ENCODE measurements at places on chromosomes 5 and 9.

DNA sequence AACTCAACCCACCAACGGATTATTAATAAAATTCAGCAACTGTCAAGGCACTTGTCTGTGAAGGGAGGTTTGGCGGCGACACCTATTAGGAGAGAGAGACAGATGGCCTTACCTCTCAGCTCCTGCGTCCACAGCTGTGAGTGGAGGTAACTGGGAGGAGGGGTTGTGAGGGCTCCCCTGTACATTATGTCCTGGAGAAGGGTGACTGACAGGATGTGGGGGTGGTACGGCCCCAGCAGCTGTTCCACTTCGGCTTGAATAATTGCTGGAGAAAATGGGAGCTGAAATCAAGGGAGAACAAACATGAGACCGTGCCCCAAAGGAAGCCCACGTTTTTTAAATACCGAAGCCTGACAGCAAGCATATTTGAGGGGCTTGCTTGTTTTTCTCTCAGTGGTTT, 353.5 kb upstream of the RFX3 start:
- no peak for DNase-seq

GRCh38 chr5:6827526-6828219, 114.4 kb downstream of the TENT4A start:
- DNase-seq: no peak

DNA sequence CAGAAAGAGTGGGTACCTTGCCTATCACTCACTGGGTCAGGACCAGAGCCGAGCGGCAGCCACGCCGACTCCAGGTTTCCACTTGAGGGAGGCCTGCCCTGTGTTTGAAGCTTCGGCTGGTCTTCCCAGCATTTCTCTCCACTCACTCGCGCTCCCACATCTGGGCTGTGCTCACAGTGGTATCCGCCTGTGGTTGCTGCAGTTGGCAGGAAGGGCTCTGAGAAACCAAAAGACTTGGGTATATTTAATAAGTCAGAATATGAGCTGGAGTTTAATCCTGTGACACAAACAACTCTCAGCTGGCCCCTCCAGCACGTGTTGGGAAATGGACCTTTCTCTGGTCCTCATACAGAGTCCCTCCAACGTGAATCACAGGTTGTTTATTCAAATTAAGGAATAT, 70.9 kb downstream of the SPRY4 start:
- DNase-seq: no peak

DNA sequence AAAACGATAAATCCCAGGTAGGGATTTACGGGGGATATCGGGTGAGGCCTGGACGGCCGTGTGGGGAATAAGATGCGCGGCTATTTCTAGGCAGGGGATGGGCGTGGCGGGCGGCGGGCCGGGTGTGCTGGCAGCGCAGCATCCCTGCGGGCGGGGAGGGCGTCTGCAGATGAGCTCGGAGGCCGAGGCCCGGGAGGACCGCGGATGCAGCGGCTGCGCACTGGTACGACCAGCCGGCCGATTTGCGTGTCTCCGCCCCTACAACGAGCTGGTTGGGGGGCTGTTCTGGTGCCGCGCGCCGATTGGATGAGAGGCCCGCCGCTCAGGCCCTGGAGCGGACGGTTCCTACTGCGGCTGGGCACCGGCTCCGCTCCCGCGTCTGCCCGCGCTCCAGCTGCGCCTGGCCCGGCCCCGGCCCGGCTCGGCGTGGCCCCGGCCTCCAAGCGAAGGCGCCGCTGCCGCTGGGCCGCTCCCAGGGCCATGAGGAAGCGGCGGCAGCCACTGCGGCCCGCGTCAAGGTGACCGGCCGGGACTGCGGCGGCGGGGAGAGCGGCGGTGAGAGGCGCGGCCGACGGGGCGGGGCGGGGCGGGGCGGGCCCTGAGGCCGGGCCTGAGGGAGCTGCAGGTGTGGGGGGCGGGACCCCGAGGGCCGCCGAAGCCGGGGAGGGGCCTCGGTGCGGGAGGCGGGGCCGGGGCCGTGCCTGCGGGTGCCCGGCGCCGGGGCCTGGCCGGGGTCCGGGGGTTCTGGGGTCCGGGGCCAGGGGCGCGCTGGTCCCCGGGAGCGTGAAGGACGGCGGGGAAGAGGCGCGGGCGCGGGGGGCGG, at the start of gene RALGPS1:
RALGPS1 (plus strand) TSS at position 325 of the 823 bp plus-strand sequence. CDS start 47,508 bp downstream, outside the sequence.
- DNase-seq: peak; percentile 73

GRCh38 chr9:132978112-132978450, 413 bp upstream of the GFI1B start:
- DNase-seq: no peak

DNA sequence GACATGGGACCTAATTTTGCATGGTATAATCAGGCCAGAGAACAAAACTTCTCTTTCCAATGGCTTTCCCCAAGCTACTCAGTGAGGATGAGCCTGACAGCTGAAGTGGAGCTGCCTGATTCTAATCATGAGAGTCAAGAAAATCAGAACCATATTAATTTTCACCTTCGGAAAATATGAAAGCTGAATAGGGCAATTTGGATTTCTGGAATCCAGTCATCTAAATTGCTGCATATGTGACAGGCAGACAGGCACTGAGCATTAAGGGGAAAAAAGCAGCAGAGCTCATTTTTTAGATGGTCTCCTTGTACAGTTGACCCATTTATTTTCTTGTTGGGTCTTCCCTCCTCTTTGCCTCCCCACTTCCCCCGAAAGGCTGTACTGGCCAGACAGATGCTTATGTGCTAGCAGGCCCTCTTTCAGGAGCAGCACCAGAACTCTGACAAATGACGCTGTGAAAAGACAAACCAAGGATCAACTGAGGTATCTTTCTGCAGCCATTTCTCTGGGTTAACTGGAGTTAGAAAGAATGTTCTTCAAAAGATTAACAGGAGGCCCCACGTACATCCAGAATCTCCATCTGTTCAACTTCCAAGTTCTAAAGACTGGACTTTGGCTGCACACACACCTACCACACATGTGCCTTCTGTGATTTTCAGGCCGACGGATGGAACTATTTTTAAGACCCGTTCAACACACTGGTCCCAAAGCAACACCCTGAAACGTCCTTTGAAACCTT, 175.2 kb downstream of the DCP2 start:
- DNase-seq: no peak

DNA sequence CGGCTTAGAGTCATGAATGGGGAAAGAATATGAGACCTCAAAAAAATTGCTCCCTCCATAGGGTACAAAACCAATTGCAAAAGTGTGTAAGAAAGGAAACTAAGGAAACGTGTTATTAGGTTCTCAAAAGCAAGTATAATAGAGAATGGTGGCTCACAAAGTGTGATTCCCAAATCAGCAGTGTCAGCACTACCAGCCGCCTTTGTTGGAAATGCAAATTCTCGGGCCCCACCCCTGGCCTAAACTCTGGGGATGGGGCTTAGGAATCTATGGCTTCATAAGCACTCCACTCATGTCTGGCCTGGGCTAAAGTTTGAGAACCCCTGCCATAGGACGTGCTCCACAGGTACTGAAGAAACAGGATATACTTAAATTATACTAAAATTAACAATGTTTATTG, 1.6 kb upstream of the CCDC69 start:
- no peak for DNase-seq

GRCh38 chr5:54902791-54903473, 82.5 kb downstream of the ESM1 start:
- DNase-seq: no peak

DNA sequence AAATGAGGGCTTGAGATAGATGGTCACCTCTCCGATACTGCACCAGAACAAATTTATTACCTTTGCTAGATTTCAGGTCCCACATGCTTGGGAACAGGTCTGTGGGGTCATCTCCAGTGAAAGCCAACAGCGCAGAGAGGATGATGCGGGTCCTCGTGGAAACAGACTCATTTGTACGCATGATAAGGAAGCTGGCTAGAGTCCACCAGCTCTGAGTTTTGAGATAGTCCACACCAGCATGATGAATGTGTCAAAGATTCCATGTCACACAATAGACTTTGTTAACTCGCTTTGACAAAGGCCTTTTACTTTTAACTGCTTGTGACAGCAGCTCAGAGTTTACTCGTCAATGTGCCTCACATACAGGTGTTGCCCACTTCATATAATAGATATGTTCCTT, 105.4 kb upstream of the TBCA start:
- DNase-seq: no peak

DNA sequence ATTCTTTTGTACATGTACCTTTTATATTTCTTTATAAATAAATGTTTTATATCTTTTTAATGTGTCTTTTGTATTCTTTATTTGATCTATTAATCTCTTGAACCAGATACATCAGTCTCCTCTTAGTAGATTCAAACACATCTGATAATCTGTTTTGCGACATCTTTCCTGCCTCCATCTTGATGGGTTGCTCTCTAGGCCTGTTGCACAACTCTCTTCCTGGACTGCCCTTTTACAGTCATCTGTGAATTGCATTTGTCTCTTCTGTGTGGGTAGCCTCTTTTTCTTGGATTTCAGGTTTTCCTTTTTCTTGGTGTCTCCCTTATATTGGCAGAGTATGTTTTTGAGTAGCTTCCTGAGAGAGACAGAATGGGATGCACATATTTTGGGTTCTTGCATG, 6.2 kb downstream of the ZFYVE16 start:
- DNase-seq: no peak

DNA sequence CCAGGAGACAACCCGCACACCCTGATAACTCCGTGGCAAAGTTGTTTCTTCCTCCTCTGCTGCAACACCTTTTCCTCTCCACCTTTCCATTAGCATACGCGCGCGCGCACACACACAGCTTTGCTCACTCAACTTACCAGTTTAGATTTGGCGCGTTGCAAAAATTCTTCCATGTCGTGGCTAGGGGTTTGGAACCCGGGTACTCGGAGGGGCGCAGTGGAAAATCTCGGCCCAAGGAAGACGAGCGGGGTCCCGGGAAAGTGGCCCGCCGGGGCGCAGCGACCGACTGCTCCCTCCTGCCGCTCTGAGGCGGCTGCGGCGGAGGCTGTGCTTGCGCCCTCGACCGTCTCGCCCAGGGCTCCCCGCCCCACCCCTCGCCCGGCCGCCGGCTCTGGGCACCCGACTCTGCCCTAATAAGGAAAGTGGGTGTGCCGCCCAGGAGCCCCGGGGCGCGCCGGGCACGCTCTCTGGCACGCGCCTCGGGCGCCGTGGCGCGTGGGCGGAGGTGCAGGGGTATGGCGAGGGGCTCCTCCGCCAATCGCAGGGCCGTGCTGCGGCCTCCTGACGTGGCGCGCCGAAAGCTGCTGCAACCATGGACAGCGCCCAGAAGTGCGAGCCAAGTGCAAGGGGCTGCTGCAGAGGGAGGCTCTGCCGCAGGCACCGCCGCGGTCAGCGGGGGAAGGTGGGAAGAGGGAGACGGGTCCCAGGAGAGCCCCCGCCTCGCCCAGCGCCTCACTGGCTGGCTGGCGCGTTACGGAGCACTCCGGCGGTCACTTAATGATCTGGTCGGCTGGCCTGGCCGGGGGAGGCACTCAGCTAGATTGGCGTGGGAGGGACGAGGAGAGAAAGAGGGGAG, at the start of gene PRUNE2:
PRUNE2 (minus strand) TSS at position 324 of the 856 bp plus-strand sequence; CDS start at position 173, 151 bp downstream.
- no peak for DNase-seq

DNA sequence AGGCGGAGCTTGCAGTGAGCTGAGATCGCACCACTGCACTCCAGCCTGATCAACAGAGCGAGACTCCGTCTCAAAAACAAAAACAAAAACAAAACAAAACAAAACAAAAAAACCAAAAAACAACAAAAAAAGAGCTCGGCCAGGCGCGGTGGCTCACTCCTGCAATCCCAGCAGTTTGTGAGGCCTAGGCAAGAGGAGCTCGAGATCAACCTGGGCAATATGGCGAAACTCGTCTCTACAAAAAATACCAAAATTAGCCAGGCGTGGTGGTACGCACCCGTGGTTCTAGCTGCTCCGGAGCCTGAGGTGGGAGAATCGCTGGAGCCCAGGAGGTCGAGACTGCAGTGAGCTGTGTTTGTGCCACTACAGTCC, 20.2 kb downstream of the TRIM7 start:
- no peak for DNase-seq

- no peak for DNase-seq
Observed at GRCh38 chr5:93348231-93348630, 232.8 kb downstream of the NR2F1-AS1 start.

GRCh38 chr5:15682566-15682965, 182.6 kb downstream of the FBXL7 start:
- DNase-seq: no peak

DNA sequence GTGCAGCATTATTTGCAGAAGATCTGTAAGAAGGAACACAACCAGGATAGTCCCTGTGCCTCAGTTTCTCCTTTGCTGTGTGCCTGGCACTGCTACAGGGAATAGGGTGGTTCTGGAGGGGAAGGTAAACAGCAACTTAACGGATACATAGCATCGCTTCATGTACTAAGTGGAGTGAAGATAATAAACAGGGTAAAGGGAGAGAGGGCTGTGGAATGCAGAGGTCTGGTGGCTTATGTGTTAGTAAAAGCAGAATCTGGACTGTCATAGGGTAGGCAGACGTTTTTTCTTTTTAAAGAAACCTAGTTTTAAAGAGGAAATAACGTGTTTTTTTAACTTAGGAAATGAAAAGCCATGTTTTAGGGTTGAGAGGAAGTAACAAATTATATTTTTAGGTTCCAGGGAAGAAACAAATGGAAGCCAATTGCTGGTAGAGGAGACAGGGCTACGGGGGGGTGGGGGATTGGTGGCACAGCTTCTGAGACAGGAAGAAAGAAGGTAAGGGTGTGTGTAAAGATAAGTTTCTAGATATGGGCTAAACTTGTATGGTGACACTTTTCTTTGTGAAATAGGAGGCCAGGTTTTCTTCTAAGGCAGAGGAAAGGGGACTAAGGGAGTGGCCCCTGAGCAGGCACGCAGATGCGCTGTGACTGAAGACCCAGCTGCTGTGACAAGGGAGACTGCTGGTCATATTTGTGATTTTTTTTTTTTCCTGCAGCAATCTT, 1.3 kb downstream of the GNG10 start:
- no peak for DNase-seq

DNA sequence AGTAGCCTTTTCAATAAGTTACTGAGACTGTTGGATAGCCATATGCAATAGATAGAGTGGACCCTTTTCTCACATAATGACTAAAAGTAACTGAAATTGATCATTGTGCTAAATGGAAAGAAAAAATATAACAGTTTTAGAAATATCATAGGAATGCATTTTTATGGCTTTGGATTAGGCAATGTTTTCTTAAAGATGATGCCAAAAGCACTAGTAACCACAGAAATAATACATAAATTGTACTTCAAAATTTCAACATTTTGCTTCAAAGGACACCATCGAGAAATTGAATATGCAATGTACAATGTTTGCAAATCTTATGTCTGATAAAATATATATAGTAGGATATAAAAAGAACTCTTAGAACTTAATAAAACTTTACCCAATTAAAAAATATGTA, 1267.5 kb upstream of the CDH9 start:
- DNase-seq: no peak

DNA sequence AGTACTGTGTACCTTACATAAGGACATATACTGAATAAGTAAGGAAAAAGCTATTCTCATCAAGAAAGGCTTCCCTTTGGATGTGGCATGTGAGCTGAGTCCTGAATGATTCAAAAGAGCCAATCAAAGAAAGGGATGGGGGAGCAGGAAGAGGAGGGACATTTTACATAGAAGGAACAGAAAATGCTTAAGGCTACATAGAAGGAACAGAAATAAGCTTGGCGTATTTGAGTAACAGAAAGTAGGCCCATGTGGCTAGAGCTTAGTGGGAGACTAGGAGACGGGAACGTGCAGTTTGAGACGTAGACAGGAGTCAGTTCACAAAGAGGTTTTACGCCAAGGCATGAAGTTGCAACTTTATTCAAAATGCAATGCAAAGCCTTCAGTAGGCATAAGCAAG, 126.3 kb downstream of the CEMIP2 start:
- DNase-seq: no peak

- no peak for DNase-seq
Observed at GRCh38 chr5:1136814-1137213, 25.0 kb upstream of the SLC12A7 start.

GRCh38 chr9:32424616-32425015, 40.2 kb downstream of the ACO1 start:
- no peak for DNase-seq

- DNase-seq: no peak
Observed at GRCh38 chr9:137136261-137136880, 2.6 kb upstream of the GRIN1 start.

Data from activated CD8-positive, alpha-beta memory T cell treated with anti-CD3 and anti-CD28 coated beads for 1 hour (primary cell).